ENCODE measurements at places on chromosomes 2 and 18.

- DNase-seq = no peak
These were observed 17.0 kb downstream of the HNRNPA3 start for GRCh38 chr2:177229442-177230242.

DNA sequence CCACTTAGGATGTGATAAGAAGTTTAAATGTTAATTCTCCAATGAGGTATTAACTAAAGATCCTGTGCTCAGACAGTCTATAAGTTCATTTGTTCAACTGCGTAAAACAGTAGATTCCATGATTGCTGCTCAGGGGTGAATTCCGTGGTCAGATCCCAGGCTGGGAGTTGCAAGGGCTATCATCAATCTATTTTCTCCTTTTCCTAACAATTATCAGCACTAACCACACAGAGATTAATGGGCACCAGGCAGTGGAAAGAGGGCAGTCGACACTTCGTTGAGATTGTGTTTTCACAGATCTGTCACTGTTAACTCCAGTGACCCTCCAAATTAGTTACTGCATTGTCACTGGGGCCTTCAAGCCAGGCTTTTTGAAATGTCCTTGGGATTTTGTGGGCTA is 154.1 kb upstream of the SPRED2 start:
- no peak for DNase-seq

DNA sequence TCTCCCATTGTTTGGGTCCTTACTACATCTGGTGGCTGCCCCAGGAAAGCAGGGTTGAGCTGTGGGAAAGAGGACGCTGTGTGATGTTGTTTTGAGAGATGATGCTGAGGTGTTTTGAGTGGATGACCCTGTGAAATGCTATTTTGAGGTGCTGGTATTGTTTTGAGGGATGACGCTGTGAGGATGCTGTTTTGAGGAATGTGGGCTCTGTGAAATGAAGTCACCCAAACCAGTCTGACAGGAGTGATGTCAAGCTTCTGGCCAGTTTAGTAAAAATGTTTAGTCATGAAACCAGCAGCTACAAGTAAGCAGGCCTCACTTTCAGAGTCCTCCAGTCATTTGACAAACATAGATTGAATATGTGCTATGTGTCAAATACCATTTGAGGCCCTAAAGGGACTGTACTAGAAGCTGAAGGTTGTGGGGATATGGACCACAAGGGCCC is 16.1 kb upstream of the PUM2 start:
- DNase-seq = no peak

DNA sequence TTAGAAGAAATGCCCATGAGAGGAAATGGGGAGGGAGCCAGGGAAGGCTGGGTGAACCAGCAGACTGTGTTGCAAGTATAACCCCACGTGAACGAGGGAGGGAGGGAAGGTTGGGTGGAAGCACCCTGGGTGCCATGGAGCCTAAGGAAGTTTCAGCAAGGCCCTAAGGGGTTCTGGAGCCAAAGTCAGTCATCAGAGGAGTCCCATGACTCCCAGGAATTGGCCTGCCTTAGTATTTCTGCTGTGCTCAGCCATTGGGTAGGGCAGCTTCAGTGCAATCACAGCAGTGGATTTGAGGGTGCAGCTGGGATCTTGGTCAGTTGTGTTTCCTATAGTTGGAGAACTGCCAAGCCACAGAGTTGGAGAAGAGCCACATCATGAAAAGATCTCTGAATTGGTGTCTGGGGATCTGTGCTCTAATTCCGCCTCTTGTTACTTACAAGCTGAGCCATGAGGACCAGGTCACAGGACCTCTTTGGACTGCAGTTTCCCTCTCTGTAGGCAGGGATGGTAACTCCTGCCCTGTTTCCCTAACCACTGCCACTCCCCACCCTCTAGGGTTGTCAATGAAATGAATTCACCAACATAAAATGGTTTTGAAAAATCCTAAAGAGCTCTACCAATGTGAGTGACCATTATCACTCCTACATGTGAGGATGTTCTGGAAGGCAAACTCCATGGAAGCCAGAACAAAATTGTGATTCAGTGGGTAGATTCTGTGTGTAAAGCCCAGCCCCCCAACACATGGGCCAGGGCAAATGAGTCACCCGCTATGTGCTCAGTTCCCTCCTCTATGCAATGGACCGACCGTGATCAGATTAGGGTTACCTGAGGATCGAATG is 108.9 kb downstream of the CLIP4 start:
- DNase-seq = no peak

- no peak for DNase-seq
These were observed 137.7 kb downstream of the EN1 start for GRCh38 chr2:118709786-118710185.

DNA sequence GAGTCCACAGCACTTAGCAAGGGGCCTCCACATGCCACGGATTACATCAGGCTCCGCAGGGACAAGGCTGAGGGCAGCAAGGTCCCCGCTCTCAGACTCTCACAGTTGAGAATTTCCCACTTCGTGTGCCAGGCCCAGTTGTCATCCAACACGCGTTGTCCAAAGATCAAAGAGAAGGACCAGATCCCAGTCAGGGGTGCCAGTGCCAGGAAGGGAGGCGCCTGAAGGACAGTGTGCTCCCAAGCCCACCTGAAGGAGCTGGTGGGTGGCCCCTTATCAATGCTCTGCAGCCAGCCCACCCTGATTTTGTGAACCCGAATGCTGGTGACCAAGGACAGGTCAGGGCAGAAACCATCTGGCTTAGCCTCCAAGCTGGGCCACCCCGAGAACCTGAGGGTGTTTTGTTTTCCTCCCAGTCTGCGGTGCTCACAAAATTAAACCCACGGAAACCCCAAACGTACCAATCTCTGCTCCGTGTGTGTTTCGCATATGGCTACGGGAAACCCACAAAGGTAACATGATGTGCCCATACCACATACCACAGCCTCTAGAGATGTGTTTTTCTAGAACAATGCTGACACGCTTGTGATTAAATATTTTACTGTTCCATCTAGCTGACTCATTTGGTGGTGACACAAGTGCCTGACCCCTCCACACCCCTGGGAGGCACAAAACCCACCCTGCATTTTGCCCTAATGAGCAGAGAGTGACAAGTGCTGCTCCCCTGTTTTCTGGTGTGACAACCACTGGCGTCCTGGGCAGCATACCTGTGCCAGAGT is 24.5 kb downstream of the CRACDL start:
- no peak for DNase-seq

DNA sequence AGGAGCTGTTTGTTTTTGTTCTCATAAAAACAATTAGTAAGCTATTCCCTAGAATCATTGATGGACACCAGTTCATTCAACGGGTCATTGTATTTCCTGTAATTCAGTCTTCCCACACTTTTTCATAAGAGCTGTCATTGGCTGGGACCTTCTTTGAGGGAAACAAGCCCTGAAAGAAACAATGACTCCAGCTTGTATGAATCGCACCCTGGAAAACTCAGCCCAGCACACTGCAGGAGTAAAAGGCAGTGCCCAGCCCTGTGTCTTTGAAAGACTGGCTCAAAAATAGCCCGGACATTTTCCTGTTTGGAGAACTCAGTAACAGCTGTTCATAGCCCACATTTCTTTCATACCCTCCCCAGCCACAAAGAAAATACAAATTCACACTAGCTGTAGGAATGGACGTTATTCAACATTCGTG is 81.5 kb downstream of the NCKAP5 start:
- DNase-seq = no peak

DNA sequence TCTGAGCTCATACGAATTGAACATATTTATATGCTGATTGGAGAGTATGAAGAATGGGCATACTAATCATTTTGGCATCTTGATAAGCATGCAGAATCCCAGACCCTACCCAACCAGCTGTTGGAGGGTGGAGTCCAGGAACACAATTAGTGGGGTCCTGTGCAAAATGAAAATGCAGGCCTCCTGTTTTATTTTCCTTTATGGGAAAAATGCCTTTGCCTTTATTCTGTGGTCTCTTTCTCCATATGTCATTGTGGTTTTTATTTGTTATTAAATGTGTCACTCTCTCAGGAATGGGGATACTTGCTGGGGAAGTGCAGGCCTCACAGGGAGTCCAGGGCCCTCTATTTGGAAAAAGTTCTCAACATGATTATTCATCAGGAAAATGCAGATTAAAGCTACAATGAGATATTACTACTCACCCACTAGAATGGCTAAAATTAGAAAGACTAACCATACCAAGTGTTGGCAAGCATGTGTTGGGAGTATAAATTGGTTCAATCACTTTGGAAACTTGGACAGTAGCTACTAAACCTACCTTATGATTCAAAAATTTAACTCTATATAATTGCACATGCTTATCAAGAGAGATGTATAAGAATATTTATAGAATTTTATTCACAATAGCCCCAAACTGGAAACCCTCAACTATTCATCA is 223.1 kb upstream of the FBXO11 start:
- no peak for DNase-seq

GRCh38 chr2:224596289-224596688 is 11.1 kb upstream of the CUL3 start:
- DNase-seq = no peak

DNA sequence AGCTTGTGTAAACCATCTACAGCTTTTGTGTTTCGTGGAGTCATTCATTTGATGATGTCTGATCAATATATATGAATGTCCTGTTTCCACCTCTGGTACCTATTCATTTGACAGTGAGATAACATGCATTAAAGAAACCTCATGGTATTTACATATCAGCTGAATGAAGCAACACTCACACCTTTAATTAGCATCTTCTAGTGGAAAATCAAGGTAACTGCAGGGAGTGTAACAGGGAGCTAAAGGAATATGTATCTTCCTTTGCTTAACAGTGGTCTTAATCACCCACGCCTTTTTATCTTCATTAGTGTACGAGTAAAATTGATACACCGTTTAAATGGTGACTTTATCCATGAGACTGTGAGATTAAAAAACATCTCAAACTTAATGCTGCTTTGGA is 15.6 kb downstream of the SLC39A10 start:
- DNase-seq = no peak

DNA sequence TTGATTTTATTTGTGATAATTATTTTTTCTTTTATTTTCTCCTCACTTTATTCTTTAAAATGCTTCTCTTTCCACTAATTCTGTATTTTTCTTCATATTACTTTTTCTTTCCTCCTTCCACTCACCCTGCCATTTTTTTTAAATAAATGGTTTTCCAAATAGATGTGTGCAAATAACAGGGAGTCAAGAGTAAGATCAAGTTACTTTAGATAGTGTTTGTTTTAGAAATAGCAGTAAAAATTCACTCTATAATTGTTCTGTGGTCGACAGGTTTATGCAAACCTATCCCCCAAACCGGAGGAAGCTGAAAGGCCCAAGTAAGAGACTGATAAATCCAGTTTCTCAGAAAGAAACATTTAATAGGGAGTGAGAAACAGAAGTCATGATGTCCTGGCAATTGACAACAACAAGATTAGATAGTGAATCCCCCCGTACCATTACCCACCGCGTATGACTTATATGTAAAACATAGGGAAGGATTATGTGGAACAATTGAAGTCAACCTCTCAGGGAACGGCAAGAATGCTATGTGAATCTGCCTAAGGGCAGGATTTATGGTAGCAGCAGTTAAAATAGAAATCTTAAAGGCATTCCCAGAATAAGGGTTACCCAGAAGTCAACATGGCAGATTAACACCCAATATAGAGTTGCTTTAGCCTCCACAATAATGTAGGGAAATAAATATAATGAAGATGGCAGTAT is 75.5 kb downstream of the KYNU start:
- no peak for DNase-seq

GRCh38 chr2:103809941-103810441 is 1043.9 kb upstream of the POU3F3 start:
- no peak for DNase-seq

DNA sequence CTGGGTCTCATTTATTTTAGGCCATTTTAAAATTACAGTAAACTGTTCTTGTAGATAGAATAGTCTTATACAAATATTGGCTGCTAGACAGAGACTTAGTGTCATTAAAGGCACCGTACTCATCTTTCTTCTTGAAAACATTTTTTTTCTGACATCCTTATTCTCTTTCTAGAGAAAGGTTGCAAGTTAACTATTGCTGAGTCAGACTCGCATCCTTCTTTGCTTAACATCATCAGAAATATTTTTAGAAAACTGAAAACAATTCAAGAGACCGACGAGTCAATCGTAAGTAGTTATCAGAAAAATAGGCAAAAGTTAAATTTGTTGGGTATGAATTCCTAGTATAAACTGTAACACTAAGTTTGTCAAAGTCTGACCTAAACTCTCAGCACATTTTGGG is 72.2 kb downstream of the HNMT start:
- no peak for DNase-seq

DNA sequence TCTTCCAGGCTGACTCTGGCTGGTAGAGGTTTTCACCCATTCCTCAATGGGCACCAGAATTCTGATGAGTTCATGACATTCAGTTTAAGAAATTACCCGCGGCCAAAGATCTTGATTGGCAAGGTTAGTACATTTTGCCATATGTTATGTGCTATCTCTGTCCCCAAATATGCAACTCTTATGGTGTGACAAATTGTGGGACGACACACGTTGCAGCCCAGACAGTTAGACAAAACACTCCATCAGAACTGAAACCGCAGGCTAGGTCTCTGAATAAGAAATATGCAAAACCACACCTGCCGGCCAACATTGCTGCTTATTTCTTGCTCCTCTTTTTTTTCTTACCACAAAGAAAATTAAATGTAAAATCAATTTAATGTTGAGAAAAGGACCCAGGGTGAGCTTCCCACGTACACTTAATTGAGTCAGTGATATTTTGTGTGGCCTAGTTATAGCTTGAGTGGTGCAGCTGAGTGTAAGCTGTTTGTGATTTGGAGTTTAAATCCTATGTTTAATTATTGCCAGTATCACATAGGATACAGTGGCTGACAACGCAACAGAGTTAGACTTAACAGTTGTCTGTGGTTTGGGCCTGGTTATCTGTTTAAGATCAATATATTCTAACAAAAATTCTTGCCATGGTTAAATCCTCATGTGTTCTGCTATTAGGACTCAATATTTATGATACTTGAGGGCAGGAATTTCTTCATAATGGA is 35.7 kb upstream of the LTBP1 start:
- DNase-seq = no peak

GRCh38 chr18:10973567-10974203 is 175.7 kb downstream of the PIEZO2 start:
- DNase-seq = no peak

- no peak for DNase-seq
These were observed 121.3 kb downstream of the CDC42EP3 start for GRCh38 chr2:37550190-37550589.

GRCh38 chr2:233013027-233013461 is at the start of gene NGEF:
NGEF (minus strand) TSS chr2:233013256; CDS start chr2:232974890, 38,366 bp downstream.
- DNase-seq = no peak
